RPMI8226 (cell line): ENCODE measurements at places on chromosomes 7 and 10.

DNA sequence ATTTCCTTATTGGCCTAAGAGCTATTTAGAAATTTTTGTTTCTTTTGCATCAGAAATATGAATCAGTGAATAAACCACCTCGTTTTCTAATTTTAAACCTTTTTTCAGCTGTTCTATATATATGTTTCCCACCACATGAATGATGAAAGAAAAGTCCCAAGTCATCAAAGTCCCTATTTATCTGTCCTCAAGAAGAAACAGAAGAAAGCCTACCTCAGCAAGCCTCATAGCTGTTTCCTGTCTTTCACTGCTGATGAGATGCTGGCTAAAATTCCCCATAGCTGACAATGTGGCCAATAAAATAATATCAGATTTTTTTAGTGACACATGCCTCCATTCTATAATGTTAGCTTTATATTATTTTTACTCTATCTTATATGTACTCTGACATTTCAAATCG, 54.2 kb downstream of the SEC61G start:
- DNase-seq, result peak; percentile 89

DNA sequence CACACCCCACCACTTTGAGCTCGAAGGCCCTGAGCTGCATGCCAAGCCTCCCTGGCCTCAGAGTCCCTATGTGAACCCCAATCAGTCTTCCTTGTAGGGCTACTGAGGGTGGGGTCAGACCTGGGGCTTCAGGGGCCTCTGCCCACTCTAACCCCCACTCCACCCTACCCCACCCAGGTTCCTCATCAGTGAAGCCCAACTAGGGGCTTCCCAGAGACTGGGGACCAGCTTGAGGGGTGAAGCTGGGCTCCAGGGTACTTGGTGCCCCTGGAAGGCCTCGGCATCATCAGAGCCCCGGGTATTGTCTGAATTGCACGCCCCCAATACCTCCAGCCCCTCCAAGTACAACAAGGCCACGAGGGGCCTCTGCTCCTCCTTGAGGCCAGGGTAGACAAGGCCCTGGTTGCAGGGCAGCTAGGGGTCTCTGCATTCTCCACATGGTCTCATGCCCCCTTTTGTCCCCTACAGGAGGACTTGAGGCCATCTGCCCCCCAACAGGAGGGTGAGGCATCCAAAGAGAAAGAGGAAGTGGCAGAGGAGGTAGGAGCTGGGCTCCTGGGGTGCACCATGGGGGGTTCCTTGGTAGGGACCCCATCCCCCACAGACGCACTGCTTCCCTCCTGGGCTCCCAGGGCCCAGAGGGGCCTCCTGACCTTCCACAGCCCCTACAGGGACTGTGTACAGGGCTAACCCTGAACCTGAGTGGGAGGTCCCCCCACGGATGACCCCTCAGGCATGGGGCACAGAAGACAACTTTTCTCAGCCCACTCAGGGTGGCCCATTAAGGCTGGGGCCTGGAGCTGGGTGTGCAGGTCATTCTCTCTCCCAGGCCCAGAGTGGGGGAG, 4.0 kb downstream of the SNCG start:
- no peak for DNase-seq

DNA sequence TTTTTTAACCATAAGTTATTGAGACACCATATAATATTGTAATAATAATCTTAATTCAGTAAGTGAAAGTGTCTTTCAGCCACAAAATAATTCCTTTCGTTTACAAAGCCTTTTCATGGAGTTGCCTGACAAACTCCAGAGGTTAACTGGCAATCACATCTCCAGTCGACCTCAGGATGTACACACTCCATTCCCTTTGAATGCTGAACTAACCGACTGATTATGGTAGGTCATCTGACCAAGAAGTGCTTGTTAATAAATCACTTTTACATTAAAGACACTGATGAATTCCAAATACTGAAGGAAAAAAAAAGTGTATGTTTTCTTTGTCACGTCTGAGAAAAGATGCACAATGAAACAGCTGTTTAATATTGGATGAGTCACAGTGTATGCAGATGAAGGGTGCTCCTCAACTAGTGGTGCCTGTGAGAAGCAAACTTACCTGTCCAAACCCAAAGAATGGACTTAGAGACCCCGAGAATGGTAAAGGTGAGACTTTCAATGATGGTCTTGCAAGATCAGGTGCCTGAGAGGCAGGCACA, 348.1 kb upstream of the VWC2 start:
- DNase-seq, result no peak

GRCh38 chr7:16891338-16891737, 9.6 kb upstream of the AGR3 start:
- DNase-seq, result peak; percentile 40

- no peak for DNase-seq
Observed at GRCh38 chr7:71627651-71628050, 495.7 kb downstream of the GALNT17 start.

DNA sequence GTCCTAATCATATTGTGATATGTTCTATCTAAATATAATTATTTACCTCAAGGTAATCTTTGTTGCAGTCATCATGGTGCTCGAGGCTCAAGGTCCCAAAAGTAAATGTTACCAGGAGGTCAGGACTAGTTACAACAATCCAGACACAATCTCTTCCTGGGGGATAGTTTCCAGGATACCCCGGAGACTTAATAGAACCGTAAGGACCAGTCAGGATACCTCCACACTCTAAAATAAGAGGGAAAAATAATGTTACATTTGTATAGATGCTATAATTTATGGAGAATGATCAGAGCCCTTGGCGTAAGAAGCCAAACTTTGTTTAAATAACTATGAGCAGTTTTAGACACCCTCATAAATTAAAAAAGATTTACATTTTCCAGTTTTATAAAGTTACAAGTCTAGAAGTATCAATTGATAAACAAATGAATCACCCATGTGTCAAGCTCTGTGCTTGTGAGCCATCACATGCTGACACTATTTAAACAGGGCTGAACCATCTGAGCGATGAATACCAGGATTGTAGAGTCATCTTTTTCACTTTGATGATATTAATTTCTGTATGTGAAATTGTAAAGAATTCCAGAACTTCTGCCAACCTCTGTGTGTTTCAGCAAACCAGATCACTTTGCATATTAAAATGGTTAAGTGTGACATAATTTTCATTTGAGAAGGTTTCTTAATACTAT, 41.3 kb downstream of the CUBN start:
- DNase-seq, result no peak

DNA sequence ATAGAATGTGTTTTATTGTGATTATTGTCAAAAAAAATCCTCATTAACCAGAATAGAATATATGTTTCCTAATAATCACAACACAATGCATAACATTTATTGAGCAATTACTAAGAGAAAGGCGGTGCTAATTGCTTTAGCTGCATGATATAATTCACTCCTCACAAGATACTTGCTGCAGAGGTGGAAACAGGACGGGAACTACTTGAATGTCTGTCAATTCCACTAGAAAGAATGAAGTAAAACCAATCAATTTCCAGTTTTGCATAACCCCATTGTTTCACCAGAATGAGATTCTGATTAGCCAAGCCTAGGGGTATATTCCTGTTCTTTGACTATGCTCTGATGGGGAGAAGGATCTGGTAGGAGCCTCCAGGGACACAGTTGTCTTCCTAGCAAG, 239.1 kb upstream of the NRP1 start:
- DNase-seq, result no peak

DNA sequence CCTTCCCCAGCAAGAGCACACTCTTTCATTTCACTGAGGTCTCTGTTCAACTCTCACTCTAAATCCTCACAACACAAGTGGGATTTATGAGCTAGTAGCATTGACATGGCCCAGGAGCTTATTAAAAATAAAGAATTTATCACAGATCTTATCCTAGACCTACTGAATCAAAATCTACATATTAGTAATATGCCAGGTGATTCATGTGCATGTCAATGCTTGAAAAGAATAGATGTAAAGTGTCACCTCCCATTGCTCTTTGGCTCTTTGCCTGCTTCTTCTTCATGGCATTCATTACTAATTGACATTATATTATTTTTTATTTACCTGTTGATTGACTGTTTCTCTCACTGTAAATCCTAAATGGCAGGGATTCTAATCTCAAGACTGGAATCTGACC, 459.2 kb upstream of the LRRTM3 start:
- DNase-seq, result no peak

- DNase-seq, result no peak
Observed at GRCh38 chr7:93751421-93751820, 139.1 kb downstream of the TFPI2 start.

DNA sequence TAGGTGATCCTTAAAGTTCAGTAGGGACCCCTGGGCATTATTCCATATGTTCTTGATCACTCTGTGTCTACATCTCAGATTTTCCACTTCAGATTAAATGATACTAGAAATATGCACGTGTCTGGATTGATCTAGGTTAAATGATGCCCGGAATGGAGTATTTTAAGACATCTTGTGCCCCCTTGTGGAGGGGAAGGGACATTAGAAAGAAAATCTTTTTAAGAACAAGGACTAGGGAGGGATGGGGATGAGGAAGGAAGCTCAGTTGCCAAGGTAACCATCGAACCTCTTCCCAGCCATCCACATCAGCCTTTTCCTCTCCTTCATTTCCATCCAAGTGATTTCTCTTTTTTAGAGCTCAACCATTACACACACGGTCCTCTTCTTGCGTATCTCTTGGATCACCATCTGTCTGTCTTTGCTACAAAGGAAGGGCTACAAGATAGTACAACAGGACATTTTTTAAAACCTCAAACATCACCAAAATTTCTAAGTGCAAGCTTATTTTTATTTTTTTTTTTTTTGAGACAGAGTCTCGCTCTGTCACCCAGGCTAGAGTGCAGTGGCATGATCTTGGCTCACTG, 40.5 kb downstream of the PRSS2 start:
- peak; percentile 76 for DNase-seq

DNA sequence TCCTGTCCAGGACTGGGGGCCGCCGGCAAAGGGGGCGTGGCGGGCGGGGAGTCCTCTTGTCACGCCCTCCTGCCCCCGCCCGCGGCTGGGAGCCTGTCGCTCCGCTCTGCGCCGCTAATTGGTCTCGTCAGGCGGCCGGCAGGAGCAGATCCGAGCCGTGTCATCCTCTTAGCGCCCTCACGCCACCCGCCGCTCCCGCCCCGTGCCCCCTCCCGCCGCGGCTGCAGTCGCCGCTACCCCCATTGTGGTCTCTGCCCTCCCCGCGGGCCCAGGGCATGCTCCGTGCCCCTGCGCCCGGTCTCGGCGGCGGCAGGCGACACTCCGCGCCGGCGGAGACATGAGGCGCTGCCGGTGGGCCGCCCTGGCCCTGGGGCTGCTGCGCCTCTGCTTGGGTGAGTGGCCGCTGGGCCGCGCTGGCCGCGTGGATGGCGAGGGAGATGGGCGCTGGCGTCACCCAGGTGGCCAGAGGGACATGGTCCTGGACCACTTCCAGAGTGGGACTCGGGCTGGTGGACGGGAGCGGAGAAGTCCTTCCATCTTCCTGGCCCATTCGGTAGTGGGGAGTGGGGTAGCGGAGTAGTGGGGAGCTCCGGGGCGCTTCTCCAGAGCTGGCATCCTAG, at the start of gene CDHR1:
Gene CDHR1, plus strand, starts transcription at position 114 of the 620 bp plus-strand sequence. Its CDS starts 224 bp downstream, at position 338.
- DNase-seq, result no peak

GRCh38 chr10:84138478-84139125, 707 bp upstream of the GHITM start:
- DNase-seq, result no peak

DNA sequence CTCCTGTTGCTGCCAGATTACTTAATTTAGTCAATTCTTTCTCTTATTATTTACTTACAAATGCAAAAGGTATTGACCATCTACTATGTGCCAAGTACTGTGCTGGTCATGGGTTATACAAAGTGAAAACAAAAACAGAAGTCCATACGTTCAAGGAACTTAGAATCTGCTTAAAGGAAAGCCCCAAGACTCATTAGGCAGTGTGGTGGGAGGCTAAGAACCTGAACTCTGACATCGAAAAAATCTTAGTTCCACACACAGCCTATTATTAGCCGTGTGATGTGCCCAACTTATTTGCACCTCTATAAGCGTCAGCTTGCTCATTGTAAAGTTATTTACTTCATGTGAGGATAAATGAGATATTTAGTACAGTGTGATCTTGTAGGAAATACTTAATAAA, 227.4 kb upstream of the SORCS1 start:
- DNase-seq, result no peak

GRCh38 chr10:60916025-60916424, 28.0 kb downstream of the RHOBTB1 start:
- DNase-seq, result no peak
